ENCODE measurements at places on chromosomes 12 and 14. TPM values are rescaled to one million over a fixed set of nuclear protein-coding genes. Genes with fewer than 3 reads are reported as not detected.

VRTN gene
- not detected for total RNA-seq

- peaks cover 36% of the 10 kb centered on the region for H3K4me1 ChIP-seq
- no peak overlapping the region for H3K27ac ChIP-seq
- no peak overlapping the region for H3K4me3 ChIP-seq
- H3K36me3 ChIP-seq, result no peaks in the 10 kb centered on the region
Measured at GRCh38 chr14:104644656-104645378, 40.2 kb upstream of the TMEM179 start.

- DNase-seq, result no peak
- H3K4me1 ChIP-seq, result no peaks in the 10 kb centered on the region
- no peak overlapping the region for H3K4me3 ChIP-seq
- no peaks in the 10 kb centered on the region for H3K36me3 ChIP-seq
- H3K27ac ChIP-seq, result no peak overlapping the region
Measured at GRCh38 chr14:67440513-67440912, 28.5 kb upstream of the PLEK2 start.

DNA sequence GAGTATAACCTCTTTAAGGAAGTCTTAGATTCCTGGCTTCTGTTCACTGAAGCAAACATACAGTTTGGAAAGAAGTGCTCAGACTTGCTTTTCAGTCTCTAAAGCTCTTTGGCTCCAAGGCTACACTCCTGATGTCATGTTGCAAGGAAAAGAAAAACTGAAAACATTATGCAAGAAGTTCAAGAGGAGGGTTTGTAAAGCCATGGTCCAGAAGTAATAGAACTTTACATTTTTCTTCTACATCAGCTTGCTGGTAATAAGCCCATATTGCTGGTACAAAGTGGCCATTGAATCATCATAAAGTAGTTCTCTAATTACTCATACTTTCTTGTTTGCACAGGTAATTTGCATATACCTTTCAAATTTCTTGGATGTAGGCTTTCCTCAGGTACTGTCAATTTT lies 83.6 kb downstream of the BBS10 start:
- no peak overlapping the region for H3K27ac ChIP-seq
- DNase-seq, result no peak
- no peaks in the 10 kb centered on the region for H3K27me3 ChIP-seq
- H3K4me3 ChIP-seq, result no peak overlapping the region
- H3K36me3 ChIP-seq, result no peaks in the 10 kb centered on the region
- H3K4me1 ChIP-seq, result no peaks in the 10 kb centered on the region

- H3K4me1 ChIP-seq, result no peaks in the 10 kb centered on the region
- H3K27ac ChIP-seq, result no peak overlapping the region
- DNase-seq, result no peak
- no peak overlapping the region for H3K4me3 ChIP-seq
- H3K36me3 ChIP-seq, result no peaks in the 10 kb centered on the region
Measured at GRCh38 chr14:95025218-95025617, 132.1 kb downstream of the DICER1 start.

GRCh38 chr12:110244372-110244771 lies 36.7 kb upstream of the ATP2A2 start:
- DNase-seq, result no peak
- H3K4me1 ChIP-seq, result no peaks in the 10 kb centered on the region
- no peak overlapping the region for H3K27ac ChIP-seq
- H3K36me3 ChIP-seq, result no peaks in the 10 kb centered on the region
- H3K4me3 ChIP-seq, result no peak overlapping the region

DNA sequence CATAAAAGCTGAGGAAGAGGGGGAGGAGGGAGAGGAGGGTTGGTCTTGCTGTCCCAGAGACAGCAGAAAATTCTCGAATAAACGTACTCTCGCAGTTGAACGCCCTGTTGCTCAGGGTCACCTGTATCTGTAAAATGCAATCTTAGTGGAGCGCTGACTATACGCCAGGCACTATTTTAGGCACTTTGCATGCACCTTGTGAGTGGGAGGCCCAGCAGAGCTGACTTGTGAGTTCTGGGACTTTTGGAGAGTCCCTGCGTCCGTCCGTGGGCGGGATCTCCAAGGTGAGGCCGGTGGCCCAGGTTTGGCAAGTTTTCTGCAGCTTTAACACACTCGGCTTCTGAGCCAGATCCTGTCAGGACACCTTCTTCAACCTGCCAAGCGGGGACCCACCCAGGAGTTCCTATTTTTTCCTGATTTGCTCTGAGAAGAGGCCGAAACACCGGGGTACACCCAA lies 32.5 kb upstream of the PLEKHG6 start:
- peak; percentile 44 for DNase-seq
- peak overlapping the region; percentile 50 for H3K4me3 ChIP-seq
- H3K27ac ChIP-seq, result no peak overlapping the region
- peaks cover 40% of the 10 kb centered on the region for H3K27me3 ChIP-seq

GRCh38 chr14:36852981-36853691 lies 191.5 kb downstream of the PAX9 start:
- H3K36me3 ChIP-seq, result no peaks in the 10 kb centered on the region
- no peak overlapping the region for H3K4me3 ChIP-seq
- H3K27ac ChIP-seq, result no peak overlapping the region
- no peaks in the 10 kb centered on the region for H3K27me3 ChIP-seq
- no peak for DNase-seq

DNA sequence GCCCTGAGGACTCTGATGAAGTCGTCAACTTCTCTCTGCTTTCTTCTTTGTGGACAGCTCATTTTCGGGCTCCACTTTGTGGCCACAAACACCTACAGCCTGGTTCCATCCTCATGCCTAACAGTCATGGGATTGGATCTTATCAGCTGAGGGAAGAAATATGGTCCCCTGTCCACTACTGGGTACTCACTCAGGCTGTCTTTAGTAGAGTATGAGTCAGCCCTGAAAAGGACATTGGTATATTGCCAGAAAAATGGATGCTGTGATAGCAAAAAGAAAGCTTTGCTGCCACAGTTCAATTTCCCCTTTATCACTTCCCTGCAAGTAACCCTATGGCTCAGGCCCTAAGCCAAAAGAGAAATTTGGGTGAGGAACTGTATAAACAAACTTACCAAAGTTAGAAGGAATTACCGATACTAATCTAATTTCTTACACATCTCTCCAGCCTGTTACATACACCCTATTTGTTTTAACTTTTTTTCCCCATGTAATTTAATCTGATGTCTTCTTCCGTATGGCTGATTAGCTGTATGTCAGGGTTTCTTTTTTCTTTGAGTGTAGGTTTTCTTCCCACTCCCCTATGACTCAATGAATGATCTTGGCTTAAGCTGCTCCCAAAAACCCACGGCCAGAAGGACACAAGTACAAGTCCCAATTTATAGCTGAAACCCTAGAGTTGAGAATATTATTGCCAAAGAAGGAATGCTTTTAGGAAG lies 29.1 kb downstream of the MTHFD1 start:
- no peak overlapping the region for H3K27ac ChIP-seq
- no peaks in the 10 kb centered on the region for H3K27me3 ChIP-seq
- no peak overlapping the region for H3K4me3 ChIP-seq
- H3K36me3 ChIP-seq, result peaks cover 66% of the 10 kb centered on the region

Data from B cell (primary cell).